Stimulated activated CD4-positive, alpha-beta T cell treated with anti-CD3 and anti-CD28 coated beads, Interleukin-4, amount 100 ng/mL, for 4 hours (primary cell): ENCODE measurements at places on chromosomes 7 and 10.

GRCh38 chr10:176677-177076, 41.4 kb downstream of the ZMYND11 start:
- no peak for DNase-seq

- DNase-seq = no peak
These were observed 155.2 kb downstream of the DGKI start for GRCh38 chr7:137691566-137691965.

DNA sequence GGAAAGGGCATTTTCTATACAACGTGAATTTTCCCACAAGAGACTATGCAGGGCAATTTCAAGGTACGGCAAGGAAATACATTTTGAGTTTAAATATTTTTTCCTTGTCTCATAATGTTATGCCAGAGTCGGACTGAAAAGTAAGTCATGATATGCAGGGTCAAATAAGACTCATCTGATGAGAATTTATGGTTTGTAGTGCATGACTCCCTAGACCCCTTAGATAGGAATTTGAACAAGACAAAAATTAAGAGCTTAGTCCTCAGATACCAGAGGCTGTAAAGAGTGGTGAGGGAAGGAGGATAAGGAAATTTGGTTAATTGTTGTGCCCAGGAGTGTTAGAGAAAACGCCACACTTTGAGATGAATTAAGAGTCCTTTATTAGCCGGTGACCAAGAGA, 616.6 kb downstream of the XPNPEP1 start:
- no peak for DNase-seq

DNA sequence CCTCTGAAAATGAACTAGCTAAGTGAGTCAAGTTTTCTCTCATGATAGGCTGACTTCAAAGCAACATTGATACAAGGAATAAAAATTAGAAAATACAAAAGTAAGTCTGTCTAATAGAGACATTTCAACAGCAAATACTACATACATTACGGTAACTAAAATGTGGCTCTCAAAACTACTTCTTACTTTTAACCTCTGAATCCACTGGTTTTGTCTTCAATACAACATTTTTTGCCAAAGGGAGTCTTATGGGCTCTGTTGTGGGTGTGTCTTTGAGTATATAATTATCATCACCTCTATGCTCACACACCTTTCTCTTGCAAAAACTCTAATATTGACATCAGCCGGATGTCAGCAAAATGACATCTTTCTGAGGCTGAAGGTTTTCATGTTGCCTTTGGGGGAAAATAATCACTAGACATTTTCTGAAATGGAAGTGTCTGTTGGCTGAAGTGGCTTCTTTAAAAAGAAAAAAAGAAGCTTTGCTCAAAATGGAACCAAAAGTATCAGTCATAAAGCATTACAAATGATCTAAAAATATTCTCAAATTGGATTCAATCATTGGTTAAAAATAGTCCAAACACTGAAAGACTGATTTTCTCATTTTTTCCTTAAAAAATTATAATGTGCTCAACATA, 41.8 kb upstream of the FAM133B start:
- DNase-seq = no peak

DNA sequence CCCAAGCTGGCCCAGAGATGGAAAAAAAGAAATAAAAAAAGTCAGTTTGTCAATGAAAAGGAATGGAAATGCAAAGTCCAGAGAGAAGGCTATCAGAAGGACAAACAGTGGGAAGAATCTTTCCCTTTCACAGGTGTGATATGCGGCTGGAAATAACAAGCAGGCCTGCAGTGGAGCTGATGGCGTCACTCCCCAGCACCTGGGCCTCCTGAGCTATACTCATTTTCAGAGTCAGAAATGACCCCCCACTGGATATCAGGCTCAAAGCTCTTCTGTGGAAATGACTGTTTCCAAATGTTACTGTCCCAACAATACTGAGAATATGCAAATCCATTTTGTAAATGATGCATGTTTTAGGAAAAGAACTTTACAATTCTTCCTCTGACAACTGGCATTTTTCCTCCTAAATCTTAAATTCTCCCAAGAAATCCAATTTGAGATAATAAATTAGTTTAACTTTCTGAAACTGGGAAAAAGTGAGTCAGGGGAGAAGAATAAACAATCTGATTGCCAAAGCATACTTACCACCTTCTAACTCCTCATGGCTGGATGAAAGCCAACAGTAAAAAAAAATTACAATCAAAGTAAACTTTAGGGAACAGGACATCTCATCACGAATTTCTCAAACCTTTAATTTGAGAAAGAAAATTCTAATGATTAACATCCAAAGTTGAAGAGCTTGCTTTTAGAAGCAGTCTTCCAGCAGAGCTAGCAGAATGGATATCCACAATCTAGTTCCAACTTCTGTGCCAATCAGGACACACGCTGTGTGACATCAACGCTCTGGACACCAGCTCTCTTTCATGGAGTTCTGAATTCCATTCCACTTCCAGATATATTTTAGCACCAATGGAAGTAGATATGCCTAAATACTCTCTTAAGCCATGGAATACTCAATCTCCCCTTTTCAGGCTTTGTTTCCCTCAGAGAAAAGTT, 5.3 kb upstream of the CUZD1 start:
- no peak for DNase-seq

DNA sequence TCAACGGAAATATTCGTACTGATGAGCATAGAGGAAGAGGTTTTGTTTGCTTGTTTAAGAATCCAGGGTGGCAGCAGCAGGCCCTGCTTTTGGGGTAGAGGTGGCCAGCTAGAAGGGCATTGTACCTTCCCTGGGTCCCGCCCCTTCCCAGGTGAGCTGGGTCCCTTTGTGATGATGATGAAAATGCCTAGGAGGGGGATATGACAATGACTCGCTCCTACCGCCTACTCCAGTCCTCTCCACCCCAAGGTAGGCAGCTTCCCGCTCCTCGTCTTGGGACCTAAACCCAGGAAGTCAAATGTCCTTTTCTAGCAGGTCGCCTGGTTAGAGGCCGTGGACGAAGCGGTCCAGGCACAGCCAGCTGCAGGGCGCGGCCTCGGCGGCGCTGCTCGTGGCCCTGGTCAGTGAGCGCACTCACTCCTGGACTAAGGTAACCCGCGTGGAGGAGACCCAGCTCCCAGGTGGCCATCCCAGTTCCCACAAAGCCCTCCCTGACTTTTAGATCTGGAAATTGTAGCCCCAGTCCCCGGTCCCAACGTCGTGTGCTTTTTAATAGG, 141.4 kb downstream of the LSMEM1 start:
- DNase-seq = no peak

- no peak for DNase-seq
These were observed 24.2 kb downstream of the PWWP2B start for GRCh38 chr10:132420981-132421846.

GRCh38 chr7:151806204-151806603, 70.7 kb downstream of the PRKAG2 start:
- no peak for DNase-seq

DNA sequence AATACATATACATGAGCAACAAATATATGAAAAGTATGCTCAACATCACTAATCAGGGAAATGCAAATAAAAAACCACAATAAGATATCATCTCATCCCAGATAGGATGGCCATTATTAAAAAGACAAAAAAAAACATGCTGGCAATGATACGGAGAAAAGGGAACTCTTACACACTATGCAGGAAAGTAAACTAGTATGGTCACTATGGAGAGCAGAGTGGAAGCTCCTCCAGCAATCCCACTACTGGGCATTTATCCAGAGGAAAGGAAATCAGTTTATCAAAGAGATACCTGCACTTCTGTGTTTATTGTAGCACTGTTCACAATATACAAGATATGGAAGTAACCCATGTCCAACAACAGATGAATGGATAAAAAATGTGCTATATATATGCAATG, 217.5 kb downstream of the SDK1 start:
- DNase-seq = no peak

DNA sequence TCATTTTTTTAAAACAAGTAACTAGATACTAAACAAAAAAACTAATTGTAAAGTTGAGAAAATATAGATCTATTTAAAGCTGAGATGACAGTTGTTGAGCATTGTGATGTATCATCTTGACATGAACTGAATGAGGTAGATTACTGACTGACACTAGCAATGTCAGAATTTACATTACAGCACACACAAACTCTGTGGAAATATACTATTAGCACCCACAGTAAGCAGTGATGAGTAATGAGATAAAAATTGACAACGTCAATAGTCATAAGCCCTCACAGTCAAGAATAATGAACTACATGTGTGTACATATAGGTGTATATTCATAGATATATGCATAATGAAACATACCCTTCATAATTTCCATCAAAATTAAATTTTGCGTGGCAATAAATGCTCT, 368.4 kb downstream of the TFEC start:
- DNase-seq = no peak

- DNase-seq = no peak
These were observed 527 bp downstream of the PDIA4 start for GRCh38 chr7:149027611-149028345.

GRCh38 chr10:78688901-78689583, 379.7 kb upstream of the ZMIZ1 start:
- no peak for DNase-seq

DNA sequence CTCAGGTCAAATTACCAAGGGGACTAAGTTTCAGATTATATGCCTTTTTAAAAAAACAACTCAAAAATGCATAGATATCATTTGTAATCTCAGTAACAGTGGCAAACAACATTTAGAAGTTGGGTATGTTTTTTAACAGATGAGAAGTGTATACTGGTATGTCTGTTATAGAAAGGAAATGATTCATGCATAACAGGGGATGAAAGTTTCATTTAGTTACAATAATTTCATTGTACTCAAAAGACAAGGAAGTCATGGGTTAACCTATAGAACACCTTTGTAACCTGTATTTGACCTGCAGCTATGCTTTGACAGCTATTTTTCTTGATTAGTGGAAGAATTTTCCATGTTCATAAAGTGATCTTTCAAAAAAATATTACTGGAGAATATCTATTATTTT, 35.4 kb upstream of the FAM133B start:
- DNase-seq = no peak

- no peak for DNase-seq
These were observed 8.1 kb upstream of the FAM107B start for GRCh38 chr10:14782691-14783363.

DNA sequence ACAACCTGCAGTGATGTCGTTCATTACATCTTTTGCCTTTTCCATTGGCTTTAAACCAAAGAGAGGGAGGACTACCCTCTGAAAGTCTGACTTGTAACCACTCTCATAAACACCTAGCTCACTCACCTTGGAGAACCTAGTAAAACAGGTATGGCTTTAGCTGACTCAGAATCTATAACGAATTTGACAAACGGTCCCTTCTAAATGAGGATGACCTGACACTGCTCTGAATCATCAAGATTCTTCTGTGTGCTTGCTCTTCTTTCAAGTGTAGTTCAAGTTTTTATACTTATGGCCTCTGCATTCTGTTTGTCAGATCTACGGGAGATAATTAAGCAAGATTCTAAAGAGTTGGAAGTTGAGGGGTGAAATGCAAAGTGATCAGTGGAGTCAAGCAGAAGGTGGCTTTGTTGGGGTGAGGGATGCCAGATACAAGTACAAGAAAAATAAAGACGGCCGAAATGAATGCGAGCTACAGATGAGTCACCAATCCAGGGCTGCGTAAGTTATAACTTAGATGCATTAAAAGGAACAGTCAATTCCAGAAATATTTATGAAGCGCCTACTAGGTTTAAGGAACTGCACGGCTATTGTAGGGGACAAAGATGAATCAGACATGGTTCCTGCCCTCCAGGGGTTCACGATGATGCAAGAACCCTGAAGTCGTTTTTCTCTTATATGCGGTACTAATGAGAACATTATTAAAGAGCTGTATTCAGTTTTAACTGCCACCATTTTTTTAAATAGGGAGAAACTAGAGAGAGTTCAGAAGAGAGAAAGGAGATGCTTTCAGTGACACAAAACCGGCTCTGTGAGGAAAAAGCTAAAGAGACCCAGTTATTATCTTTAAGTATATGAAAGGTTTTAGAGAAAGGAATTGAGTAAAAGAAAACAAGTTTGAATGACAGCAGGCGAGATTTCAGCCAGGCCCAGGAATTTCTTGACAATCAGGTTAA, 6.5 kb downstream of the HIPK2 start:
- no peak for DNase-seq

DNA sequence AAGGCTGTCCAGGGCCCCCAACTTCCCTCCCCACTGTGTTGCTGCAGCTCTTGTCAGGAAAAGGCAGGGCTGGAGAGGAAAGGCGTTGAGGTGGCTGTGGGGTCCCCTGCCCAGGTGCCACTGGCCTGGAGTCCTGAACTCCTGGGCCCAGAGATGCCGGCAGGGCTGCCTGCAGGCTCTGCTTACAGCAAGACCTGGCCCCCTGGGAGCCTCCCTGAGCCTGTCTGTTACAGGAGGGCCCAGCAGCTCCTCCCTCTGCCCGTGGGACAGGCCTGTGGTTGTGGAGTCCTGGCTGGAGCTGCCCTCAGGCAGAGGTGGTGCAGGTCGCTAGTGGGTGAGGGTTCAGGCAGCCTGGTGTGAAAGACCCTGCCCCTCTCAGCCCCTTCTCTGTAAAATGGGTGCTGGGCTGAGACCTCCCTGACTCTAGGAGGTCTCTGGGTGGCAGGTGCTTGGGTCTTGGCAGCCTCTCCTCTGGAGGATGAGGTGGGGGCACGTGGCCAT, 9.9 kb downstream of the ANTXRL start:
- DNase-seq = no peak

- DNase-seq = no peak
These were observed 178.3 kb downstream of the DYNC1I1 start for GRCh38 chr7:95950698-95951097.

DNA sequence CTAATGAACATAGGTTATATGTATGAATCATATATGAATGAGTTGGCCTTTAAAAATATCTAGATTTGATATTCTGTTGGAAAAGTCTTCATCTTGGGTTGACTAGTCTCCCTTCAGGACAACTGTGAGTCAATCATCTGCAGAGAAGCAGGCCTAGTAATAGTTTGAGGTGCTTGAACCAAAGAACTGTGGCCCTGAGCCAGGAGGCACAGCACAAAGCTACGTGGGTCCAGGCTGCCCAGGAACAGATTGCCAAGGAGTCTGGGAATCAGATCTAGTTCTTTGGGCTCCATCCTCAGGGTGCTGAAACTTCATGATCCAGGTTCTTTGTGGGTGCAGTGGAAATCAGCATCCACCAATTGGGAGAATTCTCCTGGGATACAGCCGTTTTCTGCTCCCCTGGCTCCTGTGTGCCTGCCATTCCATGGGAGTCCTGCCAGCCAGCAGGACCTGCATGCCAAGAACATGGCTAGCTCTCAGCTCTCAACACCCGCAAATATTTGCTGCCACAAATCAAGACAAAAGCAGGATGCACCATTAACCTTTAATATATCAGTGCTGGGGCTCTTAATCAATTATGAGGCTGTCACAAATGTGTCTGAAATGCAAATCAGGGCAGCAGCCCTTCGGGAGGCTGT, 709.0 kb downstream of the GRID1 start:
- no peak for DNase-seq

DNA sequence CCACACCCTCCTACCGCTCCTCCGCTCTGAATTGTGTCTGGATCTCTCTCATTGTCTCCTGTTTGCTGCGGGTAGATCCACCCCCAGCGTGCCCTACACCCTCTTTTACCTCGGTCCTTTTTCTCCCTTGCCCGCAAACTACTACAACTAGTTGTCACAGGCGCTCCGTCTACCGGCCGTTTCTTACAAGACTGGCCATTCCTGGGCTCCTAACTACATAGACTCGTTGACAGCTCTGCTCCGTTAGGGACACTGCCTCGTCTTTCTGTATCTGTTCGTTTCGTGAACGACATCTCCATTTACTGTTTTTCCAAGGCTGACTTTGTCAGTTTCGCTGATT, 786 bp downstream of the TAF3 start:
- peak; percentile 3 for DNase-seq

GRCh38 chr10:18476076-18476647, 175.2 kb downstream of the NSUN6 start:
- no peak for DNase-seq
